ENCODE measurements at places on chromosomes 4 and X. TPM values are rescaled to one million over a fixed set of nuclear protein-coding genes. Genes with fewer than 3 reads are reported as not detected.

GRCh38 chr4:160326110-160326509, 1223.2 kb downstream of the RAPGEF2 start:
- no peak for DNase-seq
- H3K36me3 ChIP-seq, result no peaks in the 10 kb centered on the region
- H3K27me3 ChIP-seq, result no peaks in the 10 kb centered on the region
- no peak overlapping the region for H3K4me3 ChIP-seq

The PLAC8 gene
- not detected for total RNA-seq

DNA sequence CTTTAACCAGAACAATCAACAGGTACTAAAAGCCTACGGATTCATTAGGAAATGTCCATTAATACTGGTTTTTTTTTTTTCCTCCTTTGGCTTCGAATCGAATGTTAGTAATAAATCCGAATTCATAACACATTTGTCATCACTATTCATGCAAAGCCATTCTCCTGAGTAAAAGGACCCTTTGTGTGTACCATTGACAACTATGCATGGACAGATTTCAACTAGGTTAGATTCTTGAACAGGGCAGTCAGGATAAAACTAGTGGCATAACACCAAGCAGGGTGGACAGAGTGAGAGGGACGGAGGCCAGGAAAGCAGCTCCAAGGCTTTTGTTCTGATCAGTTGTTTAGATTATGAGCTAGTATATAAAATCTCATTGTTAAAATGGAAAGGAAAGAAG, 1722.0 kb upstream of the TENM3 start:
- no peaks in the 10 kb centered on the region for H3K36me3 ChIP-seq
- no peak overlapping the region for H3K4me3 ChIP-seq
- no peaks in the 10 kb centered on the region for H3K27me3 ChIP-seq
- no peaks in the 10 kb centered on the region for H3K4me1 ChIP-seq

GRCh38 chrX:15579778-15580747, 20.7 kb downstream of the ACE2 start:
- H3K27ac ChIP-seq, result no peak overlapping the region
- no peaks in the 10 kb centered on the region for H3K36me3 ChIP-seq
- DNase-seq, result no peak

DNA sequence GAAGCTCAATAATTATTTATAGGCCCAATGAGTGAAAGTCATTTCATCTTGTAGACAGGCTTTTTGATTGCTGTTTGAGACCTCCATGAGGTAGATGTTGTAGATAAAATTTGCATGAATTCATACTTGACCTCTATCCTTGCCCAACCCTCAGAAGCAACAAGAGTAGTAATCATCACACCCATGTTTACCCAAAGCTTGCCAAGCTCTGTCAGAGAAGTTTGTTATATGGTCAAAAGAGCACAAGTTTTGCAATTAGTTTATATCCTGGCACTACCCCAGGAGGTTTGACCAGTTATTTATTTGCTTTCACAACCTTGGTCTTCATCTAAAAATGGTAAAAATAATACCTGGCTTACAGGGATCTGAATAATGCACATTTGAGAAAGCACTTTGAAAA, 20.7 kb downstream of the ADH7 start:
- H3K27ac ChIP-seq, result no peak overlapping the region
- H3K4me1 ChIP-seq, result peaks cover 15% of the 10 kb centered on the region
- no peaks in the 10 kb centered on the region for H3K27me3 ChIP-seq
- no peaks in the 10 kb centered on the region for H3K36me3 ChIP-seq
- no peak for DNase-seq

DNA sequence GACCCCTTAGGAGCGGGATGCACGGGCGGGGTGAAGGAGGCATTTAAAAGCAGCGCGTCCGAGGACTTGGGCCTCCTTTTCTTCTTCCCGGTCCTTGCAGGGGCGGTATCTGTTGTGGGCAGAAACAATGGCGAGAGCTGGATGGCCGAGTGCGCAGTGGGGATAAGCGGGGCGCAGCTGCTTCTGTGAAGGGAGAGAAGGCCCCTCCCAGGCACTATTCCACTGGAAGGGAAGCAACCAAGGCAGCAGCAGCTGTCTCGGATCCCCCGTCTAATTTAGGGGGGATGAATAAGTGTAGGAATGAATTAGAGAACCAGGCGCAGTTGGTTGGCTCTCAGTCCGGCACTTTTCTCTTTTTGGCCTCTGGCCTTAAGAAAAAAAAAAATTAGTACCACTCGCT, 995 bp downstream of the SMARCA5 start:
- peak overlapping the region; percentile 95 for H3K4me3 ChIP-seq
- peak overlapping the region; percentile 98 for H3K27ac ChIP-seq
- DNase-seq, result no peak

The SRPK3 gene
- total RNA-seq, result 0.25 TPM

DNA sequence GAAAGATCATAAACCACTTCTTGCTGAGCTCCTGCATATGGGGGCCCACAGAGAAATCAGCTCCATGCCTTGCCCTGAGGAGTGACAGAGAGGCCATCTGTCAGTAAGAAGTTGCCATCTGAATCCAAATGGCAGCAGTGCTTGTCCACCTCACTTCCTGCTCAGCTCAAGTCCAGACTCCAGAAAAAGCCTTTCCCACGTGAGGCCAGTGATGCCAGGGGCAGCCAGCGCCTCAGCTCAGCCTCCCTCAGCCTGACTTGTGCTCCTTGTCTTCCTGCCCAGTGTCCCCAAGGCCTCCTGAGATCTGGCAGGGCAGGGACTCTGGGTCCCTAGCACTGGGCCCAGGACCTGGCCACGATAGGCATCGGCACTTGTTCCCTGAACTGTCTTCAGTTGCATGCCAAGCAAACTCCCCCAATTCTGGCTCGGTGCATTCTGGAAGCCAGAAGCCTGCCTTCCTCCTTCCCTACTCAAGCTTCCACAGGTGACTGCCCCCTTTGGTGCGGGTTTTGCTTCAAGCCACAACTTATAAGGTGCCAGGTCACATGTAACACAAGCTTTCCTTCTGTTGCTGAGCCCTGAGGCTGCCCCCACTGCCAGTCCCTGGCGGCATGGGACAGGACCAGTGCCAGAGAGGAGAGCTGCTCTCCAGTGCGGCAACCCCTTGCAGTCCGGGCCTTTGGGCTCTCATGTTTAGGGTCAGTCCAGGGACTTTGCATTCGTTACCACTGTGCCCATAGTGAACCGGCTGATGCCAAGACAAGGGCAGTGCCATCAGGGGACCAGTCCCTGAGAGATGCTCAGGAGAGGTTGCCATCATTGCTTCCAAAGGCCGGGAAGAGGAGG, 2.2 kb downstream of the ZNF185 start:
- H3K4me1 ChIP-seq, result peaks cover 10% of the 10 kb centered on the region
- peak overlapping the region; percentile 3 for H3K4me3 ChIP-seq
- no peak for DNase-seq
- no peaks in the 10 kb centered on the region for H3K27me3 ChIP-seq
- no peaks in the 10 kb centered on the region for H3K36me3 ChIP-seq

The MAGEA3 gene
- total RNA-seq, result not detected

The FGF13 gene
- total RNA-seq, result 3.2 TPM

GRCh38 chrX:4805502-4805901, 1092.1 kb upstream of the PRKX start:
- H3K4me3 ChIP-seq, result no peak overlapping the region
- DNase-seq, result no peak
- no peak overlapping the region for H3K27ac ChIP-seq
- no peaks in the 10 kb centered on the region for H3K36me3 ChIP-seq
- no peaks in the 10 kb centered on the region for H3K27me3 ChIP-seq
- H3K4me1 ChIP-seq, result no peaks in the 10 kb centered on the region

- no peaks in the 10 kb centered on the region for H3K27me3 ChIP-seq
- H3K27ac ChIP-seq, result no peak overlapping the region
- DNase-seq, result no peak
- no peak overlapping the region for H3K4me3 ChIP-seq
- no peaks in the 10 kb centered on the region for H3K36me3 ChIP-seq
Measured at GRCh38 chr4:158529505-158529904, 7.8 kb downstream of the RXFP1 start.

The HERC3 gene
- total RNA-seq, result 32.9 TPM

- no peaks in the 10 kb centered on the region for H3K36me3 ChIP-seq
- H3K4me3 ChIP-seq, result peak overlapping the region; percentile 47
- DNase-seq, result no peak
- H3K27ac ChIP-seq, result peak overlapping the region; percentile 81
Measured at GRCh38 chrX:74536832-74537371, 77.5 kb downstream of the RLIM start.

DNA sequence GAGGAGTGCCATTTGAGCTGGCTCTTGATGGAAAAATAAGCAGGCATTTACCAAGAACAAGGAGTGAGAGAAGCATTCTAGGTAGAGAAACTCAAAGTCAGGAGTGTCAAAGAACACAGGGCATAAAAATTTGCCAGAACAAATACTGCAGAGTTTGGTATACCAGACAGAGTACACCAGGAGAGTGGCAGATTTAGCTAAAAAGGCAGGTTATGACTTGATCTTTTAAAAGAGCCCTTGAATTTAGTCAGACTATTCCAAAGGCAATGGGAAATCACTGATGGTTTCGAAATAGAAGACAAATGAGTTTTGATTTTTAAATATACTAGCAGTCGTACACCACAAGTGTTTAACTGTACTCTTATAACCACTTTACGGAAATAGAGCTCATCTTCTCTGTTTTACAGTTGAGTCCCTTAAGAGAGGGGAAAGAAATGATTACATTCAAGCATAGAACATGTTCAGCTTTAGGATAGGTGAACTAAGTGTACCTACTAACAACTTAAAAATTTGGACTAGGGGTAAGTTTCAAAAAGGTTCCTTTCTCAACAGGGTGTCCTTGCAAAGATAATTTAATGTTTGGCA, 10.2 kb downstream of the UBE2D3 start:
- no peaks in the 10 kb centered on the region for H3K27me3 ChIP-seq
- H3K36me3 ChIP-seq, result no peaks in the 10 kb centered on the region
- H3K27ac ChIP-seq, result no peak overlapping the region
- no peak overlapping the region for H3K4me3 ChIP-seq

DNA sequence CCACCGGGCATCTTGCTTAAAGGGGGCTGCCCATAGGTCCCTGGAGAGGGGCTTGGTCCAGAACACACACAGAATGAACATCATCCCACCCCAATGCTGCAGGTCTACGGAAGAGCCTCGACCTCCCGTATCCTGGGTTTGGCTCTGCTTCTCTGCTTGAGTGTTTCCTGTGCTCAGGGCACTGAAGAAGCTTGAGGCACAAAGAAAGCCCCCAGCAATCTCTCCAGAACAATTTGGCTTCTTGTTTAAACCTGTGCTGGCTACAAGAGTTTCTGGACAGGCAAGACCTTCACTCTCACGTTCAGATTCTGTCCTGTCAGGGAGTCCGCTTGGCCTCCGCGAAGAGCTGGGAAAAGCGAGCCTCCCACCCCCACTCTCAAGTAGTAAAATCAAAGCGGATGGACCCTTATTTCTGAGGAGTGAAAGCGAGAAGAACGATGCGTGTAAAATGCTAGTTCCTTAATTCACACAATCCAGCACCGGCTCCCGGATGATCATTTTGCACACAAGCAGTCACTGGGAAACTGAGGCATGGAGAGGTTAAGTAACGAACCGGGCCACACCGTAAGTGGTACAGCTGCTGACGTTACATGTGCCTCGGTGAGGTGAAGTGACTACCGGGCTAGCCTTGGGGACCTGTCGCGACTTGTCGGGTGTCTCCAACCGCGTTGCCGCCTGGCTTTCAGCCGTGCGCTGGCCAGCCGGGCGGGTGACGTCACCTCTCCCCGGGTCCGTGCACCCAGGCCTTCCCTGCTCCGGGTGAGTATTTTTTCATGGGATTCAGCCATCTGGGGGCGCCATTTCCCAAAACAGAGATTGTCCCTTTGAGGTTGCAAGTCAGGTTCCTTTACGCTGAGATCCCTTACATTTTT, 3.1 kb upstream of the SFRP2 start:
- H3K27ac ChIP-seq, result no peak overlapping the region
- H3K27me3 ChIP-seq, result peaks cover 8% of the 10 kb centered on the region
- peaks cover 43% of the 10 kb centered on the region for H3K4me1 ChIP-seq
- DNase-seq, result no peak
- peak overlapping the region; percentile 18 for H3K4me3 ChIP-seq

DNA sequence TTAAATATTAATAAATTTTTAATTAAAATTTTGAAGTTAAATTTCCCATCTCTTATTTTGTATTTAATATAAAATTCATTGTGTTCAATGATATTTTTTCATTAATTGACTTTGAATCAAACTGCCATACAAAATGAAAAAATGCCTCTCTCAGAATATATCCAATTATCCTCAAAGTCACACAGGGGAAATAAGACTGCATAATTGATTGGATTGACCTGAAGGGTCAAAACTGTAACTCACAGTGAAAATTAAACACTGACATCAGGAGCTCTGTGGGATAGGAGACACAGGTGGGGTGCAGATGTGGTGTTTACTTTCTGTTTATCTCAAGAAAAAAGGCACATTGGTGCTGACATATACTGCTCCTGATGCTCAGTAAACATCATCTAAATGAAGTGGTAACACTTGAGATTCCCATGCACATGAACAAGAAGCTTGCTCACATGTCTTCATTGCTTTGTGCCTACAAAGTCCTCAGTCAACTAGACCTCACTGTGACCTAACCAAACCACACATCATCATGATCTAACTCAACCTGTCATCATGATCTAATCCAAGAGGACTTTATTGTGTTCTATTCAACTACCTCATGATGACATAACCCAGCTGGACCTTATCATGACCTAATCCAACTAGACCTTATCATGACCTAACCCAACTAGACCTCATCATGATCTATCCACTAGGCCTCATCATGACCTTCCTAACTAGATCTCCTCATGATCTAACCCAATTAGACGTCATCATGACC, 83.7 kb downstream of the DHRSX start:
- H3K4me3 ChIP-seq, result no peak overlapping the region
- no peaks in the 10 kb centered on the region for H3K27me3 ChIP-seq
- no peaks in the 10 kb centered on the region for H3K4me1 ChIP-seq
- DNase-seq, result no peak
- no peaks in the 10 kb centered on the region for H3K36me3 ChIP-seq

- no peak overlapping the region for H3K27ac ChIP-seq
- no peaks in the 10 kb centered on the region for H3K36me3 ChIP-seq
- no peak for DNase-seq
- no peak overlapping the region for H3K4me3 ChIP-seq
- peaks cover 20% of the 10 kb centered on the region for H3K4me1 ChIP-seq
Measured at GRCh38 chr4:102339018-102339417, 6.3 kb downstream of the SLC39A8 start.

The CENPVL1 gene
- not detected for total RNA-seq

The FGF2 gene
- 12.0 TPM for total RNA-seq

GRCh38 chrX:45743081-45743533, 542.4 kb upstream of the DIPK2B start:
- no peaks in the 10 kb centered on the region for H3K4me1 ChIP-seq
- no peak for DNase-seq
- no peak overlapping the region for H3K27ac ChIP-seq
- no peak overlapping the region for H3K4me3 ChIP-seq
- H3K27me3 ChIP-seq, result no peaks in the 10 kb centered on the region

The PARM1 gene
- total RNA-seq, result 26.3 TPM
